Stimulated activated CD8-positive, alpha-beta memory T cell treated with anti-CD3 and anti-CD28 coated beads, Interleukin-15, amount 100 ng/mL, for 48 hours (primary cell): ENCODE measurements at places on chromosomes 3 and 15.

GRCh38 chr15:98770984-98771383 lies 122.6 kb downstream of the IGF1R start:
- DNase-seq = no peak

GRCh38 chr3:187896646-187897045 lies 151.4 kb upstream of the BCL6 start:
- DNase-seq = no peak

DNA sequence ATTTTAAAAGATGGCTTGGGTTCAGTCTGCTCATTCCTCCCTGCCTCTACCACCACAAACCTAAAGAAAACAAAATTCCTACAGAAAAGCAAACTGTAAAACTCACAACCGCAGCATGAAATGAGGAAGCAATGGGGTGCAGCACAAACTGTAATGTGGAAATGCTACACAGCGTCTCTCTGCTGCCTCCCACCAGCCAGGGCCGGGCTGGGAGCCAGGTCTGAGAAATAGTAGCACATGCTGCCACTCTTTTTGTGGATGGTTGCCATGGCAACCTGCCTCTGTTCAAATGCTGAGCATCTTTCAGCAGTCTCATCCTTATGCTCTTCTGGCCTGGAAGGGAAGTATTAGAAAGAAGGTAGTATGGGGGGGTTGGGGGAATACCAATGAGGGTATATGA lies 55.4 kb downstream of the EOMES start:
- no peak for DNase-seq

- no peak for DNase-seq
Observed at GRCh38 chr3:135034291-135034768, 239.3 kb downstream of the EPHB1 start.

DNA sequence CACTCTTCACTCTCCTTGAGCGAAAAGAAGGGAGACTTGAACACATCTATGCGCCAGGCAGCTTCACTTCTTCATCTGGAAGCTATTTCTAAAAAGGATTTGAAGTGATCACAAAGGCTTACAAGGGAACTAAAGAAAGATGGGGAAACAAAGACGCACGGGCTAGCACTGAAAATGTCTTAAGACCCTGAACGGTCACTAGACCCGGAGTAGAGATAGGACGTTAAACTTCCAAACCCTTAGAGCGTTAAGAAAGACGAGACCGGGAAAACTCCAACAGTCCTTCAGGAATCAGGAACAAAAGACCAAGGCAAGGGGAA lies 47.5 kb upstream of the EPHB3 start:
- no peak for DNase-seq

DNA sequence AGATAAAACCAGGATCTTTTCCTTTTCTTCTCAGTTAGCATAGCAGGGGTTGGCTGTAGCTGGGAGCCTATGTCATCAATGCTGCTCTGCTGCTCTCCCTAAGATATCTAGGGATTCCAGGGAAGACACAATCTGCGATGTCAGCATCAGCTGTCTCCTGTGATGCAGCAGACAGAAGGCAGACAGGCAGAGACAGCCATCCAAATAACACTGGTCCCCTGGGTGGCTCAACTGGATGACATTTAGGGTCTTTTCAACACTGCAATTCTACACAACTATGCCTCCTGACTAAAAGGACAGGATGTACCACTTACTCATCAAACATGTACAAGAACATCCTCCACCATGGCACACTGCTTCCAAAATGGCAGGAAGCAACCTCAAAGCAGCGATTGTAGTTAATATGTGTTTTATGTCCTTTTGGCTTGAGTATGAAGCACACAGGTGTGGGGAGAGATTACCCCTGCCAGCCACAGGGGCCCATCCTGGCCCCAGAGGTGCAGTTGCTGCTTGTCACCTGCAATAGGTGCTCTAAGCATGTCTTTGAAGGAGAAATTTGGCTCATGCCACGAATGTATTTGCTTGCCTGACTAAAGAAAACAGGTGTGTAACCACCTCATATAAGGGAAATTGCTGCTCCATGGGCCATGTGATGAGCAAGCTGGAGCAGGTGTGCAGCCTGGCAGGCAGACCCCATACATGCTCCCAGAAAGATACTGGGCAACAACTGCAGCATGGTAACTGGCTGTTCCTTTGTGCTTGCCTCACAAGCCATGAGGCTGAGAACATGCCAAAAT lies 357.8 kb downstream of the VPS13C start:
- no peak for DNase-seq

- DNase-seq = no peak
Observed at GRCh38 chr3:178907081-178907480, 164.5 kb downstream of the ZMAT3 start.

DNA sequence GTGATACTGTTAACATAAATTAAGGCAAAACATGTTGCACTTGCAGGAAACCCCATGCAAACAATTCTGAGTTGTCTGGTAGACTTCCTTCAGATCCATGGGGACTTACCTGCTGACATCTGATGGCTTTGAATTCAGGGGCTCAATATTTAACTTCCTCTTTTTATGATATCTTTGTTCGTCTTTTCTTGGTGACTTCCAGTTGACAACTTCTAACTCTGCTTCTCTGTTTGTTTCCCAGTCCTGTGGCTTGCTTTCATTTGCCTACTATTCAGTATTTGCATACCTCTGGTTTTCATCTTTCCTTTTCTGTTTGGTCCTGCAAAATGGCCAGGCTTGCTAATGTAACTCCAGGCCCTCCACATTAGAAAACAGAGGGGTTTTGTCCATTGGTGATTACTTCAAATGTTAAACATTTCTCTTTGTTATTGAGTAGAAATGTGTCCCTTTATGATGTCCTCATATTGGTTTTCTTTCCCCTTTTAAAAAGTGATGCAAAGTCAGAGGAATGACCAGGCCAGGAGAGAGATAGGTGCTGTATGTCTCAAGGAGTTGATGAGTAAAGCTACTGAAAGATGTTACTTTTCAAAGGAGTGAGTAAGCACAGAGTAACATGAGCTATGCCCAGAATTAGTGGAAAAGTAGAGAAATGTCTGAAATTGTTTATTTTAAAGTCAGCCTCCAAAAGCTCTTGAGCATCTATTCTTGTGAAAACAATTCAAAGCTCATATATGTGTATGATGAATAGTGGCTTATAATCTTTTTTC lies 335.9 kb downstream of the LPP start:
- DNase-seq = no peak

DNA sequence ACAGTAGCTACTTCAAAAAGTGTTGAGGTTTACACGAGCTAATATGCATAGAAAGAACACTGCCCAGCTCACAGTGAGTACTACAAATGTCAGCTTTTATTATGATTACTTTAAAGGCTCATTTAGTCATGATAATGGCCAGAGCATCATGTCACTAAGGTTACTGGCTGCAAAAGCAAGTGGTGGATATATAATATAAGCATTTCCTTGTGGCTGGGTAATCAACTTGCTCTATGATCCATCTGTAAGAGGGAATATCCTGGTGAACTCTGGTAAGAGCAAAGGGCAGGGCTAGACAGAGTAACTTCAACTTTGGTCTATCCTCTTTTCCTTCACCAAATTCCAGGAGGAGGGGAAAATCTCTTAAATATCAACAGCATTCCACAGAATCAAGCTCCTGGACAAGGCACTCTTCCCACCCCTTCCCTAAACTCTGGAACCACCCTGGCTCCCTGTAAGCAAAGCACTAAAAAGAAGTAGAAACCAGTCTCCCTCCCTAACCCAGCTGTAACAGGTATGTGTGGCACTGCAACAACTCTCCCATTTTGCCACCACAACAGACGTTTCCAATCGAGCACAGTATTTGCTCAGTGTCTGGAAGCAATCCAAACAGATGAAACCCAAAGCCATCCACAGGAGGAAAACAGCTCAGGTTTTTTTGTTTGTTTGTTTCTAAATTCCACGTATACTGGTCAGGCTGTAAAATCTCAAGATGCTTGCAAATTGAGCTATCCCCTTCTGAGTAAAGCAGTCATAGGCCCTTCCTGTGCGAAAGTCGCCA lies 13.4 kb downstream of the B4GALT4 start:
- no peak for DNase-seq

DNA sequence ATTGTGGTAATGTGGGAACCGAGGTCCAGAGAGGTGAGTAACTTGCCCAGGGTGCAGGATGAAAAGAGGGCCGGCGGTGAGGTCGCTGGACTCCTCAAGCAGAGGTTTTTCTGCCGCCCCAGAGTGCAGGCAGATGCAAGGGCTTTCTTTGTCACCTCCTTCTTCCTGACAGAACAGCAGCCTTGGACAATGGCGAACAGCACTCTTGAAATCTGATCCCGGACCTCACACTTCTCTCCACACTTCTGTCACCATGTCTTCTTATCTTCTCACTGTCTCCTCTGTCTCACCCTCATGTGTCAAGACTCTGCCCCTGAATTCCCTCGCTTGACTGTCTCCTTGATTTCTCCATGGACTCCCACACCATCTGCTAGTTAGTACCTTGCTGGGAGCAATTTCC lies 15.4 kb upstream of the VPS8 start:
- no peak for DNase-seq

DNA sequence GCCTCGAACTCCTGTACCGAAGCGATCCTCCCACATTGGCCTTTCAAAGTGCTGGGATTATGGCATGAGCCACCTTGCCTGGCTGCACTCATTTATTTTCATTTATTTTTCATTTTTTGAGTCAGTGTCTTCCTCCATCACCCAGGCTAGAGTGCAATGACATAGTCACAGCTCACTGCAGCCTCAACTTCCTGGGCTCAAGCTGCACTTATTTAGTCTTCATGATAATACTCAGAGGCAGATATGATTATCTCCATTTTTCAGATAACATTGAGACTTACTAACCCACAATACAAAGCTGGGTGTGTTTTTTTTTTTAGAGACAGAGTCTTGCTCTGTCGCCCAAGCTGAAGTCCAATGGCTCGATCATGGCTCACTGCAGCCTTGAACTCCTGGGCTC lies 10.0 kb downstream of the PRKCI start:
- no peak for DNase-seq

DNA sequence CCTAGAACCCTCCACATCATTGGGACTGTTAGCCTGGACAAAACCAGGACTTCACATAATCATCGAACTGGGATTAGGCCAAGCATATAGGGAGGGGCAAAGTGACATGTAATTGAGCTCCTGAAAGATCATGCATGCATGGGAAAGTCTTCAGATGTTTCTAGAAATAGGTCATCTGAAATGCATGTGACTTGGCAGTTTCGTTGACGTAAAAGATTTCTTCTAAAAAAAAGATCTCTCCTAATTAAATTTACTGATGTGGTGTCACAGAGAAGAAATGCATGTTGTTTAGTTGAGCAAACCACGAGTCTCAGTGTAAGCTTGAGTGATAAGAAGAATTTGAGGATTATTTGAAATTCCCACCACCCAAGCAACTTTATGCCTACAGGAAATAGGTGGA lies 70.0 kb upstream of the LIMD1 start:
- no peak for DNase-seq

DNA sequence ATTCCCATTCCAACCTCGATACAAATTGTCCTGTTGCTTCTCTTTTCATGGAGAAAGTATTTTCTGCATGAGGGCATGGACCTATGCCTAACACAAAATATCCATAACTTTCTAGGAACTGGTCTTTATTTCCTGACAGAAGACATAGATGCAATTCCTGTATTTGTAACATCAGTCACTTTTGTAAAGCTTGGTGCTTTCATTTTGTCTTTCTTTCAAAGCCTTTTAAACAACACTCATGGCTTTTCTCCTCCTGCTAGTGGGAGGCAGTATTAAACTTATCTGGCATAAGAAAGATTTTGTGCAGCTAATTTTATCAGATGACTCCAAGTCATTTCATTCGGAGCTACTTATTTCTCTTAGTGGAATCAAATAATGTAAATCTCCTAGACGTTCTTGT lies 616.0 kb downstream of the RBMS3 start:
- DNase-seq = no peak

DNA sequence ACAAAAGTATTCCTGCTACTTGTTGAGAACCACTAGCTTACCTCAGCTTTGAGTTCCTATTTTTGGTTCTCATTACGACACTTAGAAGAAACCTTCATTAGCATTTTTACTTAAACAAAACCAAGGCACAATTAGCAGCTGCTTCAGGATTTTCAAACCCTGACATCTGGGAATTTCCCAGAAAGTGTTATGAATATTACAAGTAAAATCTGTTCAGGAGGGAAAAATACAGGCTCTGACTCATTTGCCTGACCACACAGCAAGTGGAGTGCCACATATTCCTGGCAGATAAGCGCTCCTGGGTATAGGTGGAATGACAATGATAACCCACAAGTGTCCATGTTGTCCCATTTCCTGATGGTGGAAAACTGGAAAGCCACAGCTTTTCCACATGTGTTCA lies 10.3 kb upstream of the RFTN1 start:
- DNase-seq = no peak

- no peak for DNase-seq
Observed at GRCh38 chr15:51830276-51830806, 888 bp downstream of the TMOD3 start.

GRCh38 chr3:22594990-22595389 lies 608.1 kb upstream of the UBE2E2 start:
- DNase-seq = no peak

- DNase-seq = no peak
Observed at GRCh38 chr3:7646851-7647250, 785.9 kb downstream of the GRM7 start.

DNA sequence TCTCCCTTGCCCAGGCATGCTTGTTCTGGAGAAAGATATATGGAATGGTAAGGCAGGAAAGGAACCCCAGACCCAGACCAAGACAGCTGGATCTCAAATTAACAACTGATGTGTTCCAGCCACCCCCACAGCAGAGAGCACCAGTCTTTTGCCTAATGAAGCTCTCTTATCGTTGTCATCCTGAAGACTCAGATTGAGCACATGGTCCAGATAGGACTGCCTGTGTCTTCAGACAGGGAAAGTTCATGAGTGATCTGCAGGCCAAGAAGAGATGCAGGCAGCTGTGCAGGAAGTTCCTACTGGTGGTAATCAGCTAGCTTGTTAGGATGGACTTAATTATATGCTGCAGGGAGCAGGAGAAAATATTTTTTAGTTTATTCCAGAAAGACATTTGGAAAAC lies 53.3 kb downstream of the PPP2R3A start:
- DNase-seq = no peak

DNA sequence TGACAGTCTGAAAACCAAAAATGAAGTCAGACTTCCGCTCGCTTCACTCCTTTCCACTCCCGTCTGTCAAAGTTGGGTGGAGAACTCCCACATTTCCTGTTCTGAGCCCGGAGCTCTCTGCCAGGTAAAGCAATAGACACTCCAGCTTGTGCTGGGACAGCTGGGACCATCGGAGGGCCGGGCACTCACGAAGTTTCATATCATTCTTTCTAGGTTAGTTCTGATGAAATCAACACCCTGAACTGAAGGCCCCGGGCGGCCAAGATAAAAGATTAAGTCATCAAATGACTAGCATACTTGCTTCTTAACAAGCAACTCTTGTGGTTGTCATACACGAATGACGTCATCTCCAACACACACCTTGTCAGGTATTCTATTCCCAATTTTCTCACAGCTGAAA lies 42.1 kb downstream of the MAGI1 start:
- no peak for DNase-seq

DNA sequence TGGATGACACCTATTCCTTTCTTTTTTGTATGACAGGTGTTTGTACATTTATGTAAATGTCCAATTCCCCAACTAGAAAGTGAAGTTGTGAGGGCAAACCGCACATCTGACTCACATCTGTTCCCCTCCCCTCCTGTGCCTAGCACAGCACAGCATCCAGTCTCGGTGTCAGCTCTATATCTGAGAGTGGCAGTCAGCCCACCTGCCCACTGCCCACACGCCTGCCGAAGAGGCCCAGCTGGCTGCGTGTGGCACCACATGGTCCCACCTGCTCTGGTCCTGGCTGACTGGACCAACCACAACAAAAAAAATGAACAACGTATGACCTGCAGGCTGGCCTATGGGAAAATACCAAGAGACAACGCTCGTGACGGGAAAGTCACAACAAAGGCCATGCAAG lies 62.8 kb downstream of the XXYLT1 start:
- no peak for DNase-seq
